ENCODE measurements at places on chromosomes 2 and 18.

- DNase-seq: no peak
Measured at GRCh38 chr2:226759768-226760167, 39.9 kb downstream of the IRS1 start.

DNA sequence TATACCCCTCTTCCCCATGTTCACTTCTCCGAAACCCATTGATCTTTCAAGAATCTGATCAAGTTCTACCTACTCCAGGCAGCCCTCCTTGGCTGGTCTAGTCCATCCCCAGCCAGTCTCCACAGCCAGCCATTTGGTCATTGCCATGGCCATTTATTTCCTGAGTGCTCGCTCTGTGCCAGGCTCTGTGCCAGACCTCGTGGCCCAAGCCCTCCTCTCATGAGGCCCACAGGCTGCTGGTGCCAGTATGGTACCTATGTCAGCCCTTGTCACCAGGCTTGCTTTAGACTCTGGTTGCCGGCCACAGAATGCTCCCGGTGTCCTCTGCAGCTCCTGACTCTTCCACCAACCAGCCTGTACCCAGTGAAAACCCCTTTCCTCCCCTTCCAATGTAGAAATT lies 78.8 kb downstream of the CELF4 start:
- no peak for DNase-seq

- no peak for DNase-seq
Measured at GRCh38 chr2:174031226-174031625, 66.1 kb upstream of the SP3 start.

DNA sequence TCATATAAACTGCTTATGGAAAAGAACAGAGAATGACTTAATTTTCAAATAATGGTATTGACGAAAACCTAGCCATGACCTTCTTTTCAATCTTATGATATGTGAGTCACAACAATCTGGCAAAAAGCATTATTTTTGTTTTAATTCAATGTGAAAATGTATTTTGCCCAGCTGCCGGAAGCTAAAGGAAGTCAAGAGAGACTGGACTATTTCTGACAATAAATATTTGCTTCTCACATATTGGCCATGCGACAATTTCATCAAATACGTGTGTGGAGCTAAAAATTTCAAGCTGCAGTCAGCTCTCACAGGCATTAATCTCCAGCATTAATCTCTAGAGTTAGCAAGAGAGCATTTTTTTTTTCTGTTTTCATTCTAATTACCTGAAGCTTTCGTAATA lies 881.0 kb downstream of the CPS1 start:
- no peak for DNase-seq

DNA sequence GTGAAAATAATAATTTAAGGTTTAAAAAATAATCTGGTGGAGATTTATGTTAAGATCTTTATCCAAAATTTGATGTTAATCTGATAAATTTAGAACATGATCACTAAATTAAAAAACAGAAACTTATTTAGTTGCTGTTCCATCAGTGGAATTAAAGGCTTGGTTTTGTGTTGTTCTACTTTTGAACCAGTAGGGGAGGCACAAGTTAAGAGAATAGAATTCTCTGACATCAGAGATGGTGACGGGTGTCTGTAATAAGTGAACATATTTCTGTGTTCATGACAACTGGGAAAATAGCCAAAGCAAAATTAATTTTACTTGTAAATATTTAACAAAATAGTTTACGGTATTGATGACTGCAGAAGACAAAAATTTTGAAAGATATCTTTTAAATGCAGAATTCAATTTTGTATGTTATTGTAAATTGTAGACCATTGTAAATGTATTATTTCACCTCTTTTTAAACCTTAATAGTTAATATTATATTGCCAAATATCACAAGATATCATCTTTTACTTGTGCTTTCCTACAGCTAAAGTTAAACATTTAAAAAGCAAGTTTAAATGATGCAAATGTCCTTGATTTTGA lies 106.0 kb downstream of the UBR3 start:
- DNase-seq: no peak

- DNase-seq: no peak
Measured at GRCh38 chr2:187982668-187983067, 309.0 kb upstream of the GULP1 start.

DNA sequence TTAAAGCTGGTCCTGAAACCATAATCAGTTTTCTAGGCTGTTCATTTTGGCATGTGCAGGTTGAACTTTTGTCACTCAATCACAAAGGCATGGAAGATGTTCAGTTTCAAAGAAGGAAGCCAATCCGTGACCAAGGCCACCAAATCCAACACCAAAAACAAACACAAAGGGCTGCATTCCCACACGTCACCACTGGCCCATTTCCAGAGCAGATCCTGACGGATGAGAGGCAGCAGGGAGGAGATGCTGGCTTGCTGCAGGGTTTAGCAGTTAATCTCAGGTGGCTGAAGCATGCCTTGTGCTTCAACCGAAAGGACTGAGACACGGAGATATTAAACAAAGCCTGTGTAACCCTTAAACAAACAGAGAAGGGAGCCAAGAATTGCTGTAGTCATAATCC lies 191.9 kb upstream of the CTAGE1 start:
- DNase-seq: peak; percentile 24

- no peak for DNase-seq
Measured at GRCh38 chr2:152548111-152548875, 169.0 kb downstream of the PRPF40A start.

Measured in SHP77 (cell line).